ENCODE measurements at places on chromosomes 2 and 18. TPM values are rescaled to one million over a fixed set of nuclear protein-coding genes. Genes with fewer than 3 reads are reported as not detected.

Gene LYPD1
- 3.8 TPM for polyA plus RNA-seq

Gene EMILIN1
- polyA plus RNA-seq: 15.5 TPM

Gene SGPP2
- 0.80 TPM for polyA plus RNA-seq

Gene ATOH8
- 8.9 TPM for polyA plus RNA-seq

Gene UGT1A8
- not detected for polyA plus RNA-seq

Gene WDR75
- 20.1 TPM for polyA plus RNA-seq

Gene GCG
- polyA plus RNA-seq: 9,451 TPM

Gene KIF1A
- 32.4 TPM for polyA plus RNA-seq

Gene DCDC2C
- not detected for polyA plus RNA-seq

Gene G6PC2
- polyA plus RNA-seq: 25.0 TPM

Gene ATP8B1
- polyA plus RNA-seq: 10.2 TPM

Gene ERMN
- 0.15 TPM for polyA plus RNA-seq

Gene SERPINB7
- not detected for polyA plus RNA-seq

Gene KIF5C
- polyA plus RNA-seq: 10.2 TPM

Gene CCL20
- polyA plus RNA-seq: 0.75 TPM

Gene PLCD4
- 0.27 TPM for polyA plus RNA-seq

Gene AKAIN1
- 6.8 TPM for polyA plus RNA-seq

Gene OTOF
- 0.19 TPM for polyA plus RNA-seq

Gene RAB6D
- polyA plus RNA-seq: not detected

Gene ST6GAL2
- 0.05 TPM for polyA plus RNA-seq

Gene IL1R1
- 22.1 TPM for polyA plus RNA-seq

Gene LAMA1
- polyA plus RNA-seq: 2.4 TPM

Gene GPAT2
- polyA plus RNA-seq: 0.80 TPM

Gene POTEC
- not detected for polyA plus RNA-seq

Gene TXNDC2
- polyA plus RNA-seq: not detected

Gene ALMS1
- polyA plus RNA-seq: 8.5 TPM

Gene AQP12B
- 217 TPM for polyA plus RNA-seq

Gene OXER1
- 12.5 TPM for polyA plus RNA-seq

Gene CCDC68
- 1.1 TPM for polyA plus RNA-seq

Gene ADD2
- 0.38 TPM for polyA plus RNA-seq

Gene RNU2-63P
- polyA plus RNA-seq: not detected

Gene HOXD12
- polyA plus RNA-seq: not detected

Gene GALM
- 5.4 TPM for polyA plus RNA-seq

Gene MC4R
- polyA plus RNA-seq: 0.05 TPM

Gene GPBAR1
- polyA plus RNA-seq: 2.3 TPM

Gene PARD3B
- 4.4 TPM for polyA plus RNA-seq

Gene UBXN4
- polyA plus RNA-seq: 33.6 TPM

Measured in pancreas (tissue), 10 donors.